ENCODE measurements at places on chromosomes 6 and 20.

GRCh38 chr20:20341371-20341770 is 26.5 kb upstream of the INSM1 start:
- DNase-seq = no peak

GRCh38 chr20:38156888-38157634 is 8.0 kb downstream of the TGM2 start:
- DNase-seq = no peak

DNA sequence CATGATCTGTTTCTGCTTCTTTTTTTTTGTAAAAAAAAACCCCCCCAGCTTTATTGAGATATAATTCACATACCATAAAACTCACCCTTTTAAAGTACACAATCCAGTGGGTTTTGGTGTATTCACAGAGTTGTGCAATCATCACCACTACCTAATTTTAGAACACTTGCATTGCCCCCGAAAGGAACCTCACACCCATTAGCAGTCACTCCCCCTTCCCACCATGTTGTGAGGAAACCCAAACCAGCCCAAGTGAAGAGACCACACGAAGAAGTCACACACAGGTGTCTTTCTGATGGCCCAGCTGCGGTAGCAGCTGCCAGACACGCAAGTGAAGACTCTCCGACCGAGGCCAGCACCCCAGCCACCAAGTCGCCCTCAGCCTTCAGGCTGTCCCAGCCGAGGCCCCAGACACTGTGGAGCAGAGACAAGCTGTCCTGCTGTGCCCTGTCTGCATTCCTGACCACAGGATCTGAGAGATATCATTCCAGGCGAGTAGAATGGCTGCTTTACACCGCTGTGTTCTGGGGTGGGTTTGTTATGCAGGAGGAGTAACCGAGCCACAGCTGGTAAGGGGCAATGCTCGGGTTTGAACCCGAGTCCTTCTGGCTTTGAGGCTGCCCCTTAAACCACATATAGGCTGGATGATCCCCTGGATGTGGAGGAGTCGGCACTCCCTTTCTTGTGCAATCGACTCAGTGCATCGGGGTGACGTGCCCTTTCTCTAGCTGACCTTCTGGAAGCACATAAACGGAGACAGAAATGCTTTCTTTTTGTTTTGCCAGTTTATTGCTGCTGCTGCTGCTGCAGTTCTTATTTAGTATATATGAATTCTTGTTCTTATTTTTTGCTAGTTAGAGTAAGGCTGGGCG is 59.1 kb upstream of the PTPN1 start:
- no peak for DNase-seq

GRCh38 chr6:41717392-41717736 is 18.0 kb downstream of the TFEB start:
- DNase-seq = no peak

DNA sequence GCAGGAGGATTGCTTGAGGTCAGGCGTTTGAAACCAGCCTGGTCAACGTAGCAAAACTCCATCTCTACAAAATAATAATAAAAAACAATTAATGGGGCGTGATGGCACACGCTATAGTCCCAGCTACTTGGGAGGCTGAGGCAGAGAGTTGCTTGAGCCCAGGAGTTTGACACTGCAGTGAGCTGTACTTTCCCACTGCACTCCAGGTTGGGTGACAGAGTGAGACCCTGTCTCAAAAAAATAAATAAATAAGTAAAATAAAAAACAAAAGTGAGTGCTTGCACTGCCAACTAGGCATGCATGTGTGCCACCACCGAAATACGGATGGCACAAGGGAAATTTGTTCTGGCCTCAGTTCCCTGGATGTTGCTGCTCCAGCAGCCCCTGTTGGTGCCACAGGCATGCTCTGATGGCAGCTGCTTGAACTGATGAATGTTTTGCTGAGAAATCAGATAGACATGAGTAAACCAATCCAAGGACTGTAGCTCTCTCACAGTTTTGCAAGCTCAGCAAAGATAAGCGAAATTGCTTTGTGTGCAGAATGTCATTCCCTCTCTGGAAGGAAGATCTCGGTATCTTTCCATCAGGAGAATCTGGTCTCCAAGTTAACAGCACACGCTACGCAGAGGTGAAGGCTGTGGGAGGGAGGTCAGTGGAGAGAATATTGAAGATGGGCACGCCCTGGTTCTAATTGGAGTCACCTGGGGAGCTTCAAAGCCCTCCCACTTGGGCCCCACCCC is 188.0 kb upstream of the SLC24A3 start:
- no peak for DNase-seq

DNA sequence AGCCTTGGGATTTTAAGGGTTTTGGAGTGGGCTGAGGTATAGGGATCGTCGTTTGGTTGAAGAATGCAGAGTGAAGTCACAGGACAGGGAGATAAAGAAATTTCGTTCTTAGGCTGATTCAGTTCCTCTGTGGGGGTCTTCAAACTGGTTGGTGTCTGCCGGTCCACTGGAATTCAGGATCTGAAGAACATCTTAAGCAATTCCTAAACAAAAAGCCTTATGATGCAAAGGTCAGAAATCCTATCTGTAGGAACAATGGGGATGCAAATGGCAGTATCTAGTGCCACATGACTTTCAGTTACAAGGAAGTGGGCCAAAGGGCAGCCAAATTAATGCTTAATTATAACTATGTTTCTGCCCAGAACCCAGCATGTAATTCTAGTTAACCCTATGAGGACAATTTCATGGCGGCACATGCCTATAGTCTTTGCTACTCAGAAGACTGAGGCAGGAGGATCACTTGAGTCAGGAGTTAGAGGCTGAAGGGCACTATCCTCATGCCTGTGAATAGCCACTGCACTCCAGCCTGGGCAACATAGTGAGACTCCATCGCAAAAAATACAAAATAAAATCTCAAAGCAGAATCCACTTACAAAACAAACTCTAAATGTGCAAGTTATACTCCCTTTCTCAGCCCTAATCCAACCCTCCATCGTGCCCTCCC is 4.6 kb upstream of the SLC2A10 start:
- no peak for DNase-seq

DNA sequence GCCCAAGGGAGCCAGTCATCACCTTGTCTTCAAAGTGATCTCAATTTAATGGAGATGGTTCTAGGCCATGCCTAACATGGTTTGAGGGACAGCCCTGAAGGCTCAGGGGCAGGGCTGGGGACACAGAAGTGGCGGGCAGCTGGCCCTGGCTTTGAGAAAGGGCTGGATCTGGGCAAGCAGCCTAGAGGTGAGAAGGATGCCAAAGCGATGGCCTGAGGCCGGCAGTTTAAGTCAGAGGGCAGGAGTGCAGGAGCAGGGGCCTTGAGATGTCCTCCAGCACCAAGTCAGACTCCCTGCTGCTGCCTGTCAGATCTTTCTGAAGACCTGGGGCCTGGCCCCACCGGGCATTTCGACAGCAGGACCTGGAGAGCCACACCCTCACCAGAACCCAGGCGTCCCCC is 28.4 kb upstream of the APMAP start:
- DNase-seq = no peak

GRCh38 chr6:1837826-1838225 is 228.1 kb downstream of the FOXC1 start:
- DNase-seq = no peak

DNA sequence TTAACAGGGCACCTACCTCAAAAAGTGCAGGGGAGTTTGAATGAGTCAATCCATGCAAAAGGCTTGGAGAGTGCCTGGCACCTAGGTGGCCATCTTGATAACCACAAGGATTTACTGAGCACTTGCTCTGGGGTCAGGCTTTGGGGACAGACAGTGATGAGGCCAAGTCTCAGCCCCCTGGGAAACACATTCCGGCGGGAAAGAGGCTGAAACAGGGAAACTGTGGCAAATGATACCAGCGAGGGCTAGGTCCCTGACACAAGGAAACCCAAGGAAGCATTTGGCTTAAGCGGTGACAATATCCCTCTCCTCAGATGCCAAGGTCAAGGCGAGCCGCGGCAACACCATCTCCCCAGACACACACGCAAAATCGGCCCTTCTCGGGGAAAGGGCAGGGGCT is 527 bp upstream of the DOK5 start:
- DNase-seq = no peak

GRCh38 chr6:3351105-3351676 is 92.4 kb downstream of the PSMG4 start:
- DNase-seq = no peak

DNA sequence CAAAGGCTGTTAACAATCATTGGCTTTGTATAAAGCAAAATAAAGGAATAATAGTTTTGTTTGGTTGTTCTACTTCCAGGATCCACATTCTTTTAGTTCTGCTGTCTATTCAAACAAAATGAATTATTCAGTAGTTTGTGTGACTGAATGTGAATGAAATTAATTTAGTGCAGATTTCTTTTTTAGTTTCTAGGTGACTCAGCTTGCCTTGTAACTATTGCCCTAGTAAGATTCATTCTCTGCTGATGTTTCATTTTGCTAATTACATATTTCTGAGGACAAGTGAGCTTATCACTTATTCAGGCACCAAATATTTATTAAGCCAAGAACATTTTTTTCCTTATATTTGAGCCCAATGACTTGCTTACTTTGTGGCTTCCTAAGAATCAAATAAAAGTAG is 46.5 kb upstream of the RIPOR2 start:
- no peak for DNase-seq

- DNase-seq = no peak
Observed at GRCh38 chr20:6184086-6184485, 61.3 kb upstream of the FERMT1 start.

DNA sequence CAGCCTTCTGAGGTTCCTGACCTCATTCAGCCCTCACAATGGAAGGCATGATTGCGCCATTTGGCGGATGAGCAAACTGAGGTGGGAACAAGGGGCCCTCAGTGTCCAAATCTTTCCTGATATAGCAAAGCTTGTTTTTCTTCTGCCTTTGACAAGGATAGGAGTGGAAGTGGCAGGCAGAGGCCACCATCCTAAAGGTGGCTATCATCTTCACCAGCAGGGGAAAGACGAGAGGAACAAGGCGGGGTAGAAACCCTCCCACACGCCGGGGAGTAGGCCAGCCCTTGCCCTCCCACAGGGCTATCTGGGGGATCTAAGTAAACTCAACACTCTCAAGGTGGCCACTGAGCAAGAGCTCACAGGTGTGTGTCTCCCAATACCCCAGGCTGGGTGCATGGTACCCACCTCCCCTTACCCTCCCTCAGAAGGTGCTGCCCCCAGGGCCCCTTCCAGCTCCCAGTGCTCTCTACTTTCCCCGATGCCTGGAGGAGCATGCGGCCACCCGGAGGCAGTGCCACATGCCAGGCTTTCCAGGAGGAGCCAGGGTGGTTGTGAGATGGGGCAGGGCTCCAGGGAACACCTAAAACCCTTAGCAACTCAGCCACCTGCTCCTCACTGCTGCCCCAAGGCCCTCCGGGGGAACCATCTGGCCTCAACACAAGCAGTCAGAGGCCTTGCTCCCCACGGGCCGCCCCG is 11.2 kb downstream of the SPDEF start:
- no peak for DNase-seq

GRCh38 chr6:90429713-90430112 is 133.1 kb upstream of the BACH2 start:
- no peak for DNase-seq

DNA sequence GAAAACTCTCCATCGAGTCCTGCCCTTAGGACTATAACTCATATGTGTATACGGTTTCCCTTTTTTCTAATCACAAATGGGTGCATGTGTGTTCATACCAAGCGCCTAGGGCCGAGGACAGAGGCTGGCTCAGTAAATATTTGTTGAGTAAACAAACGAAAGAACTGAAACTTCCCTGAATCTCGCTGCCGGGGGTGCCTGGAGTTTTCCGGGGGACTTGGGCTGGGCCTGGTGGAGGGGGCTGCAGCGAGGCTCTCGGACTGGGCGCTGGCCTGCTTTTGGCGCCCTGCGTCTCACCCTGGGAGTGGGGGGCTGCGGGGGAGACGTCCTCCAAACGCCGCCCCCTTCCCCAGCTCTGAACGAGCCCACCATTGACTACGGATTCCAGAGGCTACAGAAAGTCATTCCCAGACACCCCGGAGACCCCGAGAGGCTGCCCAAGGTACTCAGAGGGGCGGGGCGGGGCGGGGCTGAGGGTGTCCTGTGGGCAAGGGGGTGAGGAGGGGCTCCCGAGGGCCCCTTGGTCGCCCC is 49.0 kb downstream of the CPXM1 start:
- no peak for DNase-seq

GRCh38 chr6:15132854-15133670 is 112.8 kb upstream of the JARID2 start:
- DNase-seq = no peak

- DNase-seq = no peak
Observed at GRCh38 chr20:35180266-35180665, 8.4 kb downstream of the PROCR start.

GRCh38 chr20:54268941-54269340 is 61.1 kb downstream of the PFDN4 start:
- no peak for DNase-seq

GRCh38 chr6:40556881-40557280 is 30.3 kb downstream of the LRFN2 start:
- no peak for DNase-seq

- no peak for DNase-seq
Observed at GRCh38 chr6:30683183-30683979, 3.1 kb downstream of the PPP1R18 start.

DNA sequence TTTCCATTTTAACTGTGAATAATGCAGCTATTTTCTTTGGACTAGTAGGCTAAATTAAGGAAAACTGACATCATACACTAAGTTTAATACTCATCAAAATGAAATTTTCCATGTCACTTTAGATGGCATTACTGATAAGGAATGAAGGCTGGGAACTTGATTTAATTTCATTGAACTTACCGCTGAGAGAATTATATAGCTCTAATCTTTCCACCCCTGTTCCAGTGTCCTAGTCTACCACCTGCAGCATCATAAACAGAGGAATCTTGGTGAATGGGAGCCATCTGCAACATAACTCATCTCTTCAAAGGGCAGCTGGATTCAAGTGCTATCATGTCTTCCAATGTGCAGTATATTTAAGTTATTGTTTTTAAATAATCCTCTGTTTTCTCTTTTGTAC is 1395.2 kb downstream of the EPHA7 start:
- no peak for DNase-seq

DNA sequence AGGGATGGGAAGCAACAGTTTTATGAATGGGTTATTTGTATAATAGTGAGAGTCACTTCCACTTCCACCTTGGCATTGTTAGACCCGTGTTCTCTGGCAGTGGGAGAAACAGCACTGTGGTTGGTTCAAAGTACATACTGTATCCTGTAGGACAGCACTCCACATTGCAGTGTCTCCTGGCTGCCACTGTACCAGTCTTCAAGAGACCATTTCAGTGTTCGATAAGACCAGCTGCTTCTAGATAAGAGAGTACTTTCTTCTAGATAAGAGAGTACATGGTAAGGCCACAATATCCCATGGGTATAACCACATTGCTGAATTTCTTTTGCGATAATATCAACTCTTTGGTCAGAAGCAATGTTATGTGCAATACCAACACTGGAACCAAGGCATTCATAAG is 28.8 kb downstream of the FITM2 start:
- DNase-seq = no peak

DNA sequence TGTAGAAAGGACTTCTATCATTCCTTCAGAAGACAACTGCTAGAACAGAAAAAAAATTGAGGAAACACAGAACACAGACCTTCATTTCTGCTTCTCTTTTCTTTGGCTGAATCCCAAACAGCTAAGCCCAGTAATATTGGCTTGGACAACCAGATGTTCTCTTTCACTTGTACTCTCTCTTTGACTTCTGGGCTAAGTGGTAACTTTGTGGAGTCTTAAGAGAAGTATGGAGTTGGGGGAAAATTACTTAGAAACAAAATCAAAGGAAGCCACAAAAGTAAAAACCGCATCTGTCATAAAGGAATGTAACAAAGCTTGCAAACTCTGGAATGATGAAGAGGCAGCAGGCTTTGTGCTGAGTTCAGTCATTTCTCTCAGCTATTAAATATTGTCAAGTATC is 587.5 kb downstream of the CBLN4 start:
- DNase-seq = no peak

All from memory B cell (primary cell).